ENCODE measurements at places on chromosomes 4 and X. TPM values are rescaled to one million over a fixed set of nuclear protein-coding genes. Genes with fewer than 3 reads are reported as not detected.

GRCh38 chr4:37951461-37952352, 8.5 kb upstream of the PTTG2 start:
- DNase-seq, result no peak

DNA sequence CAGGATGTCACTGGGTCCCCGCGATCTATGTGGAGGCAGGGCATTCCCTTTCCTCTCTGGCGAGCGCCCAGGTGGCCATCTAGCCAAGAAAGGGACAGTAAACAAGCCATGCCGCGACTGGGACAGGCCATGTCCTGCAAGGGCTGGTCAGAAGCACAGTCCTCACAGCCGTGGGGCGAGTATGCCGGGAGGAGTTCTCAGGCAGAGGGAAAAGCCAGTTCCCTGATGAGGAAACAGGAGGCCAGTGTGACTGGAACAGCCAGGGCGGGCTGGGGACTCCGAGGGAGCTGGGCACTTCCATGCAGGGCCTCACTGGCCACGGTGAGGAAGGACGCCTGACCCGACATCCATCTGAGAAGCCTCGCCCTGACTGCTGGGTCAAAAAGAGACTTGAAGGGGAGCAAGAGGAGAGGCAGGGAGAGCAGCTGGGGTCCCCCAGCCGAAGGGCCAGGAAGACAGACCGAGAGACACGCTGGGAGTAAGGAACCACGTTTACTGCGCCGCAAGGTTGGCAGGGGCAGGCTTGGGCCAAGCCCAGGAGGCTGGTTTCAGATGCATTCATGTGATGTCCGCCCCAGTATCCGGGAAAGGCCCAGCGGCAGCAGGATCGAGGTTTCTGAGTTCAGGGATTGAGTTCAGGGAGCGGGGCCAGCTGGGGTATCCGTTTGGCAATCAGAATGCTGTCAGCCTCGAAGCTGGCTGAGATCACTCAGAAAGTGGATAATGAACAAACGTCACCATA, 15.0 kb downstream of the CFAP99 start:
- no peak for DNase-seq

DNA sequence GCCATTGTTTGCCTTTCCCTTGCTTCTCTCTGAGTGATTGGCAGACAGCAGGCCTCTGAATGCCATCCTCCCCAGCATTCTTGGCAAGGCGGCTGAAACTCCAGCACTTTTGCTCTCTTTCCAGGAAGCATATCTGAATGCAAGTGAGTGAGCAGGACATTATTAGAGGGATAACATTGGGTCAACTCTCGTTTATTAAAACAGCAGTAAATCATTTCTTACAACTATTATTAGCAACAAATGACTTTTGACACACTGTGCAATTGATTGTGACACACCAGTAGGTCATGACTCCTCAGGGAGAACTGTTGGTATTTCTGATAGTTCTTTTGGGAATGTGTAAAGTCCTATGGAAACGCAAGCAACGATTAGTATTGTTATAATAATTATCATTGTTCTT, 103.8 kb downstream of the EFNB1 start:
- DNase-seq, result no peak

DNA sequence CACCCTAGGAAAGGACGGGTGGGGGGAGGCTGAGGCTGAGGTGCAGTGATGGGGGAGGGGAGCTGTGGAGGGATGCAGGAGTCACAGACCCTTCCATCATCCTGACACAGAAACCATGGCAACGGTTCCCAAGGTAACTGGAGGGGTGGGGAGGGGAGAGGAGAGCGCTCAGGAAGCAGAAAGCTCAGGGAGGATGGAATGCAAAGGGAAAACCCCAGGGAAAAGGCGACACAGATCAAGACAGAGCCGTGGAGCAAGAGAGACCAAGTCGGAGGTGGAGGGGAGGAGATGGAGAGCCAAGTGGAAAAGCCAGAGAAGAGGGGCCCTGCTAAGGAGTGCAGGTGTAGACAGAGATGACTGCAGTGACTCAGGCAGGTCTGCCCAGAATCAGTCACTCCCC, 14.5 kb downstream of the L1CAM start:
- no peak for DNase-seq

GRCh38 chr4:187010052-187010451, 286.4 kb upstream of the FAT1 start:
- no peak for DNase-seq

DNA sequence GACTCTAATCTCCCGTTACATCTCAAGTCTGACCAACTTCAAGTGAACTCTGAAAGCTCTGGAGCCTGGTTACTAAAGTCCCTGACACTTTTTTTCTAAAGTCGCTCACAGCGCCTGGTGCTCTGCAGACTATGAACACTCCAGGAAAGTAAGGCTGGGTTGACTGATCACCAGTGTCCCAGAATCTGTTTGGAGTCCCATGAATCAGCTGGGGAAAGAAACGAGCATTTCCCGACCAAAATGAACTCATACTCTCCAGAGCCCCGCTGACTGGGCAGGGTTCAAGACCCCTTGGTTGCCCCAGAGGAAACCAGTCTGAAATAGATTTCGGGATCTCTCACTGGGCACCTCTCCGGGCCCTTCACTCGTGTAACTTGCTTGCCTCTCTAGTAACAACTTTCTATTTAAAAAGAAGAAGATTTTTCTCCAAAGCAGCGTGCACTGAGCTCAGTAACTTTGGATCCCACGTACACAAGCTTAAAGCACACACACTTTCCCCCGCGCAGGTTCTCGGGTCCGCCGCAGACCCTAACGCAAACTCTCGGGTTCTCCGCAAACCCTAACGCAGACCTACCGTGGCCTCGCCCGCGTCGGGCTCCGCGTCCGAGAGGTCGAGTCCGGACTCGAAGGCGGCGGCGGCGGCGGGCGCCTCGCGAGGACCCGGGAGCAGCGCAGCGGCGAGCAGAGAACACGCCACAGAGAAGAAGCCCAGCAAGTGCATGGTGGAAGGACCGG, 964 bp downstream of the VEGFC start:
- no peak for DNase-seq

DNA sequence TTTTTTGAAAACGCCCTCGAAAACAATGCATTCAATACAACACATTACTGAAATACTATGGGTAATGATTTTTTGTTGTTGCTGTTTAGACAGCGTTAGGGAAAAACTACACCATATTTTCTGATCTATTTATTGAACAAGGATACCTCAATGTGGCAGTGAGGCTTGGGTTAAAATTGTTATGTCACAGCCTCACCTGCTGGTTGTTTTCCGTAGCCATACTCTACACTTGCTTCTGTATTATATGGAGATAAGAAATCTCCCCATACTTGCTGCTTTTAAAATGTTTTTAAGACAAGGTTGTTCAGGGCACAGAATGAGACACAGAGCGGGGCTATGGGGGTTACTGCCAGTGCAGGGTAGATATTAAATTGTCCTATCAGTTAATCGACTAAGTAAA, 221.6 kb upstream of the FTHL17 start:
- DNase-seq, result no peak

The MAGEC2 gene
- not detected for total RNA-seq

The SH3RF1 gene
- 28.5 TPM for total RNA-seq

The ENPEP gene
- 10.9 TPM for total RNA-seq

The NDP gene
- total RNA-seq, result not detected

Measured in omental fat pad (tissue), 4 donors.